ENCODE measurements at places on chromosomes 4 and X. TPM values are rescaled to one million over a fixed set of nuclear protein-coding genes. Genes with fewer than 3 reads are reported as not detected.

GRCh38 chr4:140249351-140249750 lies 95.4 kb upstream of the MAML3 start:
- DNase-seq = peak; percentile 32

DNA sequence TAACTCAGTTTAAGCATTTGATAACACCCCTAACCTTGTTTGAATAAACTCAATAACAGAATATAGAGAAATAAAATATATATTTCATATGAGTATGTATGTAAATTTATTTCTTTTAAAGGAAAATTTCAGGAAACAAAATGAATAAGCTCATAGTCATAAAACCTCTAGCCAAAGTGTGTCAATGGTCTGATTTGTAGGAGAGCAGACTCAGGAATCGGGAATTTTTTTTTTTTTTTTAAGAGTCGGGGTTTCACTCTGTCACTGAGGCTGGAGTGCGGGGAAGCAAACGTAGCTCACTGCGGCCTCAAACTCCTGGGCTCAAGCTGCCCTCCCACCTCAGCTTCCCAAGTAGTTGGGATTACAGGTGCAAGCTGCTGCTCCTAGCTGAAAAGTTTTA lies 2.4 kb downstream of the PKD2 start:
- no peak for DNase-seq

TRPC3 gene
- not detected for total RNA-seq

SSX3 gene
- not detected for total RNA-seq

IL21 gene
- not detected for total RNA-seq

- no peak for DNase-seq
Observed at GRCh38 chr4:86910369-86910768, 18.1 kb upstream of the C4orf36 start.

PAGE1 gene
- not detected for total RNA-seq

GRCh38 chrX:153781428-153782047 lies 697 bp downstream of the SRPK3 start:
- DNase-seq = no peak

DNA sequence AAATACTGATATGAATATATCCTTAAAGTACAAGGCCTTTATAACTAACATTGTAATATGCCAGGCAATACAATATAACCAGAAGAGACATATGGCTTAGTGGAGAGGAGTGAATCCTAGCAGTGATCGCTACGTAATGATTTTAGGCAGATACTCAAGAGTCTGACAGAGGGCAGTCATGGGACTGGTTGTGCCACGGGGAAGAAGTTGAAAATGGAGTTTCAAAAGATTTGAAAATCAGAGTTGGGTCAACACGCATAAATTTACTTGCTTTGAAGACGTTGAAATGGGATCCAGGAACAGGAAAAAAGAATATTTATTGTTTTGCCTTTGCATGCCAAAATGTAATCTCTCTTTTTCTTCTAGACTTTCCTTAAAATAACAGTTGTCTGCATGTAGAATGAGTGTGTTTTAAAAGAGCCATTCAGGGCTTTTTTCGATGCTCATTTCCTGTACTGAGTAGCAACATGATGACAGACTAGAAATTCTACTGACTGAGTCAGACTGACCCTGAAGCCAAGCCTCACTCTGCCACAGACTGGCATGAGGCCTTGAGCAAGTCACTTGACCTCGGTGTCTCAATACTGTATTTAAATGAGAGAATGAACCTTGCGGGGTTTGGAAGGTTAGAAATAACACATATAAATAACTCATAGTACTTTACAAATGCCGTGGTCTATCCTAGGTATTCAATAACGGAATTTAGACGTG lies 8.1 kb upstream of the SMS start:
- DNase-seq = peak; percentile 93
